ENCODE measurements at places on chromosomes 3 and 15.
A peak's percentile ranks its signal among the peaks of the same experiment; 100 is the strongest.

DNA sequence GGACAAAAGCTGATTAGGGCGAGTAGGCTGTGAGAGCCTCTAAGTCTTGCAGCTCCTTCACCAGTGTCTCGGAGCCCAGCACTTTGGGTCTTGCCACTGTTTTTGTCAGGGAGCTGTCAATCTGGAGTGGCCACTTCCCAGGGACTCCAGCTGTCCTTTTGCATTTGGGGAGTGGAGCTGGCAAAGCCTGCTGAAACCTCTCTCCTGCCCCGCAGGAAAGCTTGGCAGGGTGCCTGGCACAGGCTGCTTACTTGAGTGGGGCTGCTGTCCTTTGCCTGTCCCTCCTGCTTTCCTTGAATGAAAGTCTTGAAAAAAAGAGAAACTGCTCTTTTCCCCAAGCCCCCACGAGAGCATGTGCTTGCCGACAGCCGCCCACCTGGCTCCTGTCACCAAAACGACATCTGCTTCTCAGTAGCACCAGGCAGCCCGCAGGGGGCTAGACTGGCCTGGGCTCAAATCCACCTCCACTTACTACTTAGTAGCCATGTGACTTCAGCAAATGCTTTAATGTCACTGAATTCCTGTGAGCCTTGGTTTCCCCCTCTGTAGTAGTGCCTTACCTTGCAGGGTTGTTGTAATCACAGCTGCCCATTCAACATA is 13.7 kb downstream of the USP13 start:
- DNase-seq: no peak

DNA sequence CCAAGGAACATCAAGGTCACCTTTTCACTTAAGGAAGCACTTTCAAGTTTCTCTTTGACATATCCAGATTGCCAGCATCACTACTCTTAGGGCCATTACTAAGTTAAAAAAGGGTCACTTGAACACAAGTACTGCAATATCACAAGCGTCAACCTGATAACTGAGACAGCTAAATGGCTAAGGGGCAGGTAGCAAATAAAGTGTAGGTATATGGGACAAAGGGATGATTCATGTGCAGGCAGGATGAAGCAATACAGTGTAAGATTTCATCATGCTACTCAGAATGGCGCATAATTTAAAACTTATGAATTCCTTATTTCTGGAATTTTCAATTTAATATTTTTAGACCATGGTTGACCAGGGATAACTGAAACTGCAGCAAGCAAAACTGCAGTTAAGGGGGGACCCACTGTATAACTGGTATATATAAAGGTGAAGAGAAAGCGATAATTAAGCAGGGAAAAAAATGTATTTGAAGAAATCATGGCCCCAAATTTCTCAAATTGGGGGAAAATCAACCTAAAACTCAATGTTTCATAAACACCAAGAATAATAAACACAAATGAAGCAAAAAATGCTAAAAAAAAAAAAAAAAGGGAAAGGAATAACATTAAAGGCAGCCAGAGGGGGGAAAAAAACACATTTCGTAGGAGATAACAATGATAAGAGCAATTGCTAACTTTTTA is 13.1 kb downstream of the CCR1 start:
- DNase-seq: no peak

- DNase-seq: no peak
Measured at GRCh38 chr3:127200086-127200691, 7.3 kb downstream of the PRR23E start.

DNA sequence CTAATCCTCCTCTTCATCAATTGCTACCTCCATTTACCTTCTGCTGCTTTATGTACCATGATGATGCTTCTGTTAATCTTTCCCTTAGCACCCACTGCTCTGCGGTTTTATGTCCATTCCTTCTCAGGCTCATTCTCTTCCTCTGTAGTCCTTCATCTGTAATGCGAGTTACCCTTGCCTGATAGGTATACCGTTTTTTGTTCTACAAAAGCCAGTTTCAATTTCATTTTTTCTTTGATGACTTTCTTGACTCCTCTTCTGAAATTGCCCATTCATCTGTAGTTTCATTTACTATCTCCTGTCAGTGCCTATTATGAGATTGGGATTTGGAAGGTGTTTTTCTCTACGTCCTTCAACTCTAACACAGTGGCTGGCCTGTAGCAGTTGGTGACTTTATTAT is 445.9 kb upstream of the ZNF717 start:
- no peak for DNase-seq

DNA sequence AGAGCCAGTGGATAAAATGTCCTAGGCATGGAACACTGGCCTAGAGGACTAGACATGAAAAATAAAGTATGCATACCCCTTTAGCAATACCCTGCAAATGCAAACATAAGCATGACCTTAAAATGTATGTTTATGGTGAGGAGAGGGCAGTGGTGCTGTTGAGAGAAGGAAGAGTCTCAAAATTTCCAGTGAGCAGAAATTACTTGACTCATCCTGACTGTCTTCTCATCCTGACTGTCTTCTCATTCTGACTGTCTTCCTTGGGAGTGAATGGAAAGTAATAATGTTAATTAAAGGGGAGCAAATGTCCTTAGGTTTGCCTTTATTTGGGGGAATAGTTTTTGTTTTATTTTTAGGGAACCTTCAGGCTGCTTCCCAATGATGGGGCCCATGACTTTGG is 121.5 kb upstream of the GALNT15 start:
- no peak for DNase-seq

GRCh38 chr3:58177747-58178527 is 32.8 kb downstream of the DNASE1L3 start:
- peak; percentile 59 for DNase-seq

- DNase-seq: no peak
Measured at GRCh38 chr3:124731760-124732159, 1.5 kb downstream of the UMPS start.

GRCh38 chr3:34202975-34203374 is 404.5 kb downstream of the PDCD6IP start:
- no peak for DNase-seq

DNA sequence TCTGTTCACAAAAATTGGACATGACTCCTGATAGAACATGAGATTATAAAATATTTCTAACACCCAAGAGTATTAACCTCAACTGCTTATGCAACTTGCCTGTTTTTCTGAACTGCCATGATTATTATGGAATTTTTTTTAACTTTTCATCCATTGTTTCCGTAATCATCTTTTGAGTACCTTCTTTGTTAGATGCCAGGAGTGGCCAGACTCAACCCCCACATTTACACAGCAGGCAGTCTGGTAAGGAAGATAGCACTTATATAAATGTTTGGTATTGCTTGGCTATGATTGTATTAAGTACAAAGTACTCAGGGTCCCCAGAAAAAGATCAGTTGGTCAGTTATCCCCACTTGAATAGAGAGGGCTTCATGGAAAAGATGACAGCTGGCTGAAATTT is 74.3 kb downstream of the CRYBG3 start:
- no peak for DNase-seq

GRCh38 chr15:29348336-29348914 is 78.8 kb upstream of the NSMCE3 start:
- no peak for DNase-seq

All from thoracic aorta (tissue), 2 donors.